ENCODE measurements at places on chromosomes 1 and 21.

- peak; percentile 67 for DNase-seq
Measured at GRCh38 chr1:156584813-156585212, 5.3 kb downstream of the TTC24 start.

DNA sequence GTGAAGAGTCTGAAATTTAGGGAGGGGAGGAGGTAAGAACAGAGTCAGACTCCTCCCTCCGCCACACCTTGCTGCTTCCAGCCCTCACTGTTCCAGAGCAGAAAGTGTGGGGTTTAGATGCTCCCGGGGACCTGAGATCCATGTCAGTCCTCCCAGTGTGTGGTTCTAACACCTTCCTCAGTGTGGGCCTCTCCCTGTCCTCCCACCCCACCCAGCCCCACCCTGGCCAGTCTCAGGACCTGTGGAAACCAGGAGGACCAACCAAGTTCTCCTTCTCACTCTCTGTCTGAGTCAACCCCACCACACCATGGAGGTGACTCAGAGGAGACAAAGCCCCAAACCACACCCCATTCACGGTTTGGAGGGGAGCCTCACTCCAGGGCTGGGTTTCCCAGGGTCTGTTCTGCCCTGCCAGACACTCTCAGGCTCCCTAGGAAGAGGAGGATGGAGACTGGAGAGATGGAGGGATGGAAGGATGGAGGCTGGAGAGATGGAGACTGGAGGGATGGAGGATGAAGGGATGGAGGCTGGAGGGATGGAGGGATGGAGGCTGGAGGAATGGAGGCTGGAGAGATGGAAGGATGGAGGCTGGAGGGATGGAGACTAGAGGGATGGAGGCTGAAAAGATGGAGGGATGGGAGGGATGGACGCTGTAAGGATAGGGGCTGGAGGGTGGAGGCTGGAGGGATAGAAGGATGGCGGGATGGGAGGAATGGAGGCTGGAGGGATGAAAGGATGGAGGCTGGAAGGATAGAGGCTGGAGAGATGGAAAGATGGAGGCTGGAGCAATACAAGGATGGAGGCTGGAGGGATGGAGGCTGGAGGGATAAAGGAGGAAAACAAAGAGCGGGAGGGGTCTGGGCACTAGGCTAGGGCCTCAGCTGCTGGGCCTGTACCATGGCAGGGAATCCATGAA is 100.9 kb upstream of the RUNX3 start:
- DNase-seq = no peak

DNA sequence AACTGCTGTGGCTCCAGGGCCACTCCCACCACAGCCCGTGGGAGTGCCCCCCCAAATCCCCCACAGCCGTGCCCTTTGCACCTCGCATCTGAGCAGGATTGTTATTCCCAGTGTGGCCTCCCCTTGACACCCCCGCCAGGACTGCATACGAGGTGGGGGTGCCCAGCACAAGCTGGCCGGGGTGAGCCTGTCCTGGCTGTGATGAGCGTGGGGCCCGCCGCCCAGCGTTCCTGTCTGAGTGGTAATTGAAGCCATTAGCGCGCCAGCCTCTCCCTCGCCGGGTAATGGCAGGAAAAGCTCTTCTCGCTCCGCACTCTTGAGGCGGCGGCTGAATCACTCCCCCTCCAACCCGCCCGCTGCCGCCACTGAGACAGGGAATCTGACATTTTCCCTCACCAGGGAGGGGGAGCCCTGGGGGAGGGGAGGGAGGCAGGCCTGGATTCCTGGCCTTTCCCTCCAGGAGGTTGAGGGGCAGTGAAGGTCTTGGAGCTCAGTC is 27.7 kb downstream of the PTPRF start:
- no peak for DNase-seq

DNA sequence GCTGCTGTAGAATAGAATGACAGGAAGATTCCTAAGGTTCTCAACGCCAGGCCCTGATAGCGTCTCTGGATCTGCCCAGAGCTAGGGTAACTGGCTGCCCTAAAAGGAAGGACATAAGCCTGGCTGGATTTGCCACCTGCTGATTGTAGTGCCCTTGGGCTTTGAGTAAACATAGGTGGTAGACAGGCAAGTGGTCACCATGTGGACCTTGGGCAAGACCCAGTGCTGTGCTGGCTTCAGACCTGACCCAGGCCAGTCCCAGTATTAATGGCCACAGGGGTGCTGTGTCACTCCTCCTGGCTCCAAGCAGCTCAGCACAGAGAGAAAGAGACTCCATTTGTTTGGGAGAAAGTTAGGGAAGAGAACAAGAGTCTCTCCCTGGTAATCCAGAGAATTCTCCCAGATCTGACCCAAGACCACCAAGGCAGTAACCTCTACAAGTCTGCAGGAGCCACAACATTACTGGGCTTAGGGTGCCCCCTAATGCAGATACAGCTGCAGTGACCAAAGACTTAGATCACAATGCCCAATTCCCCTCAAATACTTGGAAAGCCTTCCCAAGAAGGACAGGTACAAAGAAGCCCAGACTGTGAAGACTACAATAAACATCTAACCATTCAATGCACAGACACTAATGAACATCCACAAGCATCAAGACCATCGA is 44.5 kb downstream of the PHTF1 start:
- DNase-seq = no peak

- DNase-seq = no peak
Measured at GRCh38 chr1:119988306-119989062, 81.0 kb downstream of the NOTCH2 start.

GRCh38 chr1:30313176-30313575 is 410.2 kb downstream of the MATN1 start:
- DNase-seq = no peak

- no peak for DNase-seq
Measured at GRCh38 chr1:226654668-226655055, 84.4 kb downstream of the ITPKB start.
